ENCODE measurements at places on chromosomes 12 and 14.

DNA sequence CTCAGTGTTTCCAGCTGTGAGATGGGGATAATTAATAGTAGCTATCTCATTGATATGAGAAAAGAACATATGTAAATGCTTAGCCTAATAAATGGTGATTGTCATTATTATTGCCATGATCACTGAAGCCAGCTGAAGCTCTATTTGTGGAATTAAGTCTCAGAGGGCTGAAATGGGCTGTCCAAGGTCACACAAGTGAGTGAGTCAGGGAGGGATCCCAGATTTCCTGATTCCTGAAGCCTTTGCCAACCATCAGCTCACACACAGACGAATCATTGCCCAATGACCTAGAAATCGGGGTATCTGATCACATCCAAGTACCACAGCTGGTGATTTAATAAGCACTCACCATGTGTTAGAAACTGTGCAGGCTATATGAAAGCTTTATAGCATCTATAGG, 21.6 kb upstream of the TMEM229B start:
- no peak for DNase-seq

GRCh38 chr12:1199700-1200099, 208.7 kb downstream of the ERC1 start:
- no peak for DNase-seq

GRCh38 chr12:105451211-105451610, 120.7 kb downstream of the C12orf75 start:
- no peak for DNase-seq

DNA sequence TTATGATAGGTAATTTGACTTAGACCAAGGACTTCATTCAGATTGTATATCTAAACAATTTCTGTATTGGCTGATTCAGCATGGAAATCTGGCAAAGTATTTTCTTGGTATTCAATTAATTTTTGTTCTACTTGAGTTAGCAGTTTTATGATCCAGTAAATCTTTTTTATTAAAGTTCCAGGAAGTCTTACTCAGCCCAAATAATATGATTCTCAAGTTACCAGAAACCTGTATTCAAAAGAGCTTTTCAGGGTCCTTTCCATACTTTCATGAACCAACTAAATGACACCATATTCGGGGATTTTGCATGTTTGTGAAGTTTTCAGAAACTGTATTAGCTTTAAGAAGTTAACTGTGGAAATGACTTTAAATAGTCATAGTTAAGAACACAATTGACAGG, 662.6 kb downstream of the LRFN5 start:
- DNase-seq: no peak

DNA sequence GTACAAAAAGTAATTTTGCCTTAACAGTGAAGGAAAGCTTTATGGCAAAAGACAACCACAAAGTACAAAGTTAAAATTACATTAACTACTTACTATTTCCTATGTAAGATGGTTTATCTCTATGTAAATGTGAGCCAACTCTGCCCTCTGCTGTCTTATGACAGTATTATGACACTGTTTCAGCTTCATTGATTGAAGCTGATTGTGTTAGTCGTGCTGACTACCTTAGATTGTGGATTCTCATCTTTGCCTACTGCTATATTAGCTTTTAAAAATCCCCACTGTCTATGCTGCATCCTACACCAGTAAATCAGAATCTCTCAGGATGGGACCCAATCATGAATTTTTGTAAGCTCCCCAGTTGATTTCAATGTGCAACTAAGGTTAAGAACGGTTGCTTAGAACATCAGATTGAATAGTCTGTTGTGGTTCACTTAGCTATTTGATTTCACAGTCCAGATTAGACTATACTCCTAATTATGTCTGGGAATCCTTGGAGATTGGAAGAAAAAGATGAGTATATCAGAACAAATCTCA, 12.2 kb upstream of the SPTB start:
- peak; percentile 91 for DNase-seq

- DNase-seq: no peak
Measured at GRCh38 chr14:103700753-103701490, 14.3 kb downstream of the XRCC3 start.

- DNase-seq: no peak
Measured at GRCh38 chr12:71970031-71970430, 31.4 kb downstream of the TPH2 start.

DNA sequence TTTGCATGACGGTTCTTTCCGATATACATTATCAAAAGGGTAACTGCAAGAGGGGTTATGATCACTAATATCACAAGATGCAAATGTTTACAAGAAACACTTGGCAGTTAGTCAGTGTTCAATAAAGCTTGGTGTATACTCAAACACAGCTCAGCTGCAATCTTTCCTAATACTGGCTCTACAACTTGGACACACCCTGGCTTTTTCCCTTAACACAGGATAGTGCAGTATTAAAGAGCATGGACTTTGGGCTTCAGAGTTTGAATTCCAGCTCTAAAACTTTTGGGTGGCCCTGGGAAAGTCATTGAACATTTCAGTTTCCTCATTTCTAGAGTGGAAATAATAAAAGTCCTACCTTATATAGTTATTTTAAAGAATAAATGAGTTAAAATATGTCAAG, 107.0 kb downstream of the HECTD4 start:
- DNase-seq: no peak

- no peak for DNase-seq
Measured at GRCh38 chr14:70009961-70010360, 130.7 kb downstream of the SMOC1 start.

GRCh38 chr12:24775073-24775472, 173.8 kb downstream of the BCAT1 start:
- no peak for DNase-seq
